Motor neuron (in vitro differentiated cells): ENCODE measurements at places on chromosomes 4 and X. TPM values are rescaled to one million over a fixed set of nuclear protein-coding genes. Genes with fewer than 3 reads are reported as not detected.
A peak's percentile ranks its signal among the peaks of the same experiment; 100 is the strongest.

The TMPRSS11F gene
- not detected in 2 replicates for total RNA-seq

GRCh38 chrX:96752781-96753180 is 68.1 kb downstream of the DIAPH2 start:
- ATAC-seq: no peak

- ATAC-seq: no peak
Measured at GRCh38 chr4:37584071-37584470, 102.1 kb downstream of the RELL1 start.

DNA sequence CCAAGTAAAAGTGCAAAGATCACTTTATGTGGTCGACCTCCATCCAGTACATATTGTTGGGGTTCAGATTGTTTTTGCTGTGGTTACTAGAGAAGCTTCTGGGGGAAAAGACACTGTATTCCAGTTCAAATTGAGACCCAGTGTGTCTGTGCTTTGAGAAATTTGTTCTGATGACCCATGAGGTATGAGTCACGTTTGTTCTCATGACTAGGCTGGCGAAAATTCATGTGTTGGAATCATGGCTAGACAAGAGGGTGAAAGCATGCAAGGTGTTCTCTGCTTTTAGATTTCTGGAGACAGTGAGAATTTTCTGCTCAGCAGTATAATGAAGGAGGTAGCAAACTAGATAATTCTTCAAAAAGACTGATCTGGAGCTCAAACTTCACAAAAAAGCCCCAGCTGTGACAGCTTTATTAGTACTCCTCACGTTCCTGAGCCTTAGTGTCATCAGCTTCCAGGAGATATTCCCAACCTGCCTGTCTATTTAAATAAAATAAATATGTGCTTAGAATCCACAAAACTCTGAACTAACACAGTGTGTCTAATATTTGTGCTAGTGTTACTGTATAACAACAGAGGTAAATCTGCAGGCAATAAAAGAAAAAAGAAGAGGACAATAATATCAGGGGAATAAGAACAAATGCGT is 24.4 kb upstream of the FAM47B start:
- no peak for ATAC-seq

DNA sequence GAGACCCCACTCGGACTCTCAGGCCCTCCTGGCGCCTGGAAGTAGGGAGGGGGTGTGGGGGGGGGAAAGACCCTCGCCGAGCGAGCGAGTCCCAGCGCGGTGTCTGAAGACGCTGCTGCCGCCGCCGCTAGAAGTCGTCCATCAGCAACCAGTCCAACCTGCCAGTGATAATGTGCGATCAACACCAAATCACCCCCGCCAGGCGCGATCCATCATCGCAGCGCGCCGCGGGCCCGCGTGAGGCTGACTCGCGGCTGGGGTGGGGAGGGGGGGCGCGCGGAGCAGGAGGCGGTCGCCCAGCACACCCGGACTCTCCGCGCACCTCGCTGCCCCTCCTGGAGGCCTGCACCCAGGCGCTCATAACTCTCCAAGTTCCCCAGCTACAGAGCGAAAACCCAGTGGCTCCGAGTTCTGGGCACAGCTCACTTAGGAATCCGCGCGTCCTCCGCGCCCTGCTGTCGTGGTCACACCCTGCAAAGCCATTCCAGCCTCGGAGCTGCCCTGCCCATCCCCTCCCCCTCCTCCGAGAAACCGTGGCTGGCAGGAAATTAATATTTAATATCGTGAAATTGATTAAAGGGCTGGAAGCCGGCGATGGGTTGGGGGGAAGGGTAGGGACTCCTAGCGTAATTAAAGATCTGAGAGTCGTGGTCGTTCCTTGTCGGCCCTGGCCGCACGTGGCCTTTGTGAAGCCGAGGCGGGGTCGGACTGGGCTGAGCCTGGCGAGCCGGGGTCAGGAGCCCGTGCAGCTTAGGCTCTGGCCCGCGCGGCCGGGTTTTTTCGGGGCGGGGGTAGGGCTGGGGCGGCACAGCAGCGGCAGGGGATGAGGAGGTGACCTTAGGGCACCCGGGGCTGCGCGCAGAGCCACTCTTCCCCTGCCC is 58.1 kb upstream of the BCOR start:
- no peak for ATAC-seq

The EDNRA gene
- 0.44 and 0.71 TPM in 2 replicates for total RNA-seq

The IL2 gene
- total RNA-seq: not detected in 2 replicates

The RAI2 gene
- total RNA-seq: 0.27 TPM in 1 of 2 replicates, not detected in the other

DNA sequence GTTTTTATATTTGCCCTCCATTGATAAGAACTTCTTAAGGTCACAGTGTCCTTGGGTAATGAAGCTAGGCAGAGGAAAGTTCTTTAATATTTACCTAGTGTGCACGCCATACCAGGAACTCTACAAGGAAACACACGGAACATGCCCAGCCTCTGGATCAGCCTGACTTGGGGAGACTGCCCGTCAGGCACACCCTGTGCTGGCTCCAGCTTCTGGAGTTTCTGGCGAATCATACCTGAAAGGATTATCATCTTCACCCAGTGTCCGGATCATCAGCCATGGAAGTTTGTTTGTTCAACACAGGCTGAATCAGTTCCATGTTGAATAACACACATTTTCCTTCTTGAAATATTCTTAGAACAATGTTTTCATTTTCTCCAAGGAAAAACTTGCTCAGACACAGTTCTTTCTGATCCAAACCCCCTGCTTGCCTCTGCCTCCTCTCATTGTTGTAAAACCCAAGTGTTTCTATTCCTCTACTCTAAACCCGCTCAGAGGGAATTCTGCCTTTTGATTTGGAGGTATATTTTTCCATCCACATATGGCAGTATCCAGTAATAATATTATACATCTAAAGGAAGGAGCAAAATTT is 176.7 kb downstream of the SHROOM3 start:
- ATAC-seq: no peak

DNA sequence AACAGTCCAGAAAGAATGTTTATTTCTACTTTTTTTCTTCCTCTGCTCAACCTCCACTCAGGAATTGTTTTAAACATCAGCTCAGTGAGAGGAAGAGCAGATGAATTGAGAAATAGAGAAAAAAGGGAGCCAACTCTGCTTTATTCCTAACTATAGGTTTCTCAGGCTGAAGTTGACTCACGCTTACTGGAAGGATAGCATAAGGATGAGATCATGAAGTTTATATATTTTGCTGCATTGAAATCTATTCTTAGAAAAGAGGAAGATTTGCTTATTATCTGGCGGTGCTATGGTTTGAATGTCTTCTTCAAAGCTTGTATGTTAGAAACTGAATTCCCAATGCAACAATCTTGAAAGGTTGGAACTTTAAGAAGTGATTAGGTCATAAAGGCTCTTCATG is 1673.4 kb upstream of the PCDH7 start:
- no peak for ATAC-seq

DNA sequence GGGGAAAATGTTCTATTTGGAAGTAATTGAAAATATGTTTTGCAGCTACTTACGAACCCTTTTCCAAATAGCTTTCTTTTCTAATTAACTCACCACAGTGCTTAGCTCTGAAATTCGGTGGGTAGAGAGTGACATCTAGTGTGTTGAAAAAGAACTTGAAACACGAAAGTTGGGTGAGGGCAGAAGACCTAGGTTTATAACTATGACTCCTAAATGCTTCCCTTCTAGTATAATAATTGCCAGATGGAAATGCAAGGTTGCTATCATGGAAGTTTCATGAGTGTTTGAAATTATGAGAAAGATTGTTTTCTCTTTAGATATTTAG is 77.3 kb upstream of the NOCT start:
- ATAC-seq: peak; percentile 84

- ATAC-seq: no peak
Measured at GRCh38 chr4:134537701-134538100, 336.1 kb upstream of the PABPC4L start.

DNA sequence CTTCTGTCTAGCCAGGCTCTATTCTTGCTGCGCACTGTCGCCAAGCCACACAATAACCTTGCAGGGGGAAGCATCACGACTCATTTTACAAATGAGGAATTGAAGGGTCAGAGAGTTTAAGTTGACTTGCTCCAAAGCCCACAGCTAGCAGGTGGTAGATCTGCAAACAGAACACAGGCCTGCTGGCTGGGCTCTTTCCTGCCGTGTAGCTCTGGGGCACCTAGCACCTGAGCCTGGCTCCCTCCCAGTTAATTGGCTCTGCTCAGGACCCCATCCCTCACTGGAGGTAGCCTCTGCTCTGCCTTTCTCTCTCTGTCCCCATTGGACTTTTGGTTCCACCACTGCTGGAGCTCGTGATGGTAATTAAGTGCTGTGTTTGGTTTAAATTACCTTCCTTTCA is 98.5 kb downstream of the NSUN7 start:
- peak; percentile 47 for ATAC-seq

DNA sequence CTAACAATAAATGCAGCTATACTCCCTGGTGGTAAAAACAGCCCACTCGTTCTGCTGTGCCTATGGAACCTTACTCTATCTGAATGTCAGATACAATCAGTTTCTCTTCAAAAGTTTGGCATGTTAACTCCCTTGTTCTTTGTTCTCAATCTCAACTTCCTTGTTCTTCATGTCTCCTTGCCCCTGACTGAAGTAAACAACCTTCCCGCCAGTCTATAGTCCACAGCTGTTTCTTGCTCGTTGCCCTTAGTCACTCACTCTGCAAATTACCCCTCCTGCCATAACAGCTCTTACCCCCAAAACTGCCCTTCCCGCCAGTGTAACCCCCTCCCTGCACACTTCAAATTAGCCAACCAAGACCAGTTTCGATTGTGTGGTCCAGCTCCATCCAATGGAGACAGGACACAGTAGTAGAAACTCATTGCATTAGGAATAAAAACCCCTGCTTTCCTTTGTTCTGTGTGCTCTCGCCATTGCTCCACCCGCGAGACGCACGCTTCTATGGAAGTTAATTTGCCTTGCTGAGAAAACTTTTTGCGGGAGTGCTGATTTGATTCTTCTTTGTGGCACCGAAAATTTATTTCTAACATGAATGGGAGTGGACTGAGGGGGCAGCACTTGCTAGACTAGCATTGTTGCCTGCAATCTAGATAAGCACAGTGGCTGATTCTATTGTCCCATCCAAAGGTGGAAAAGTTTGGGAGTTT is 7.1 kb upstream of the GPR82 start:
- no peak for ATAC-seq

GRCh38 chrX:100417681-100418080 is 7.6 kb upstream of the PCDH19 start:
- ATAC-seq: no peak

DNA sequence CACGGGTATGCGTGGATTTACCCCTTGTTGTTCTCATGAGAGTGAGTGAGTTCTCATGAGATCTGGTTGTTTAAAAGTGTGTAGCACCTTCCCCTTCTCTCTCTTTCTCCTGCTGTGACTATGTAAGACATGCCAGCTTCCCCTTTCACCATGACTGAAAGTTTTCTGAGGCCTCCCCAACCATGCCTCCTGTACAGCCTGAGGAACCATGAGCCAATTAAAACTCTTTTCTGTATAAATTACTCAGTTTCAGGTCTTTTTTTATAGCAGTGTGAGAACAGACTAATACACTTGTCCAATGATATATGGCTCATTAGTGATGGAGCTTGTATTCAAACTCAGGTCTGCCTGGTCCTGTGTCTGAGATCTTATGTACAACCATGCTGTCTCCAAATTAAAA is 28.5 kb upstream of the RTL3 start:
- no peak for ATAC-seq

- ATAC-seq: no peak
Measured at GRCh38 chrX:458631-459061, 71.9 kb upstream of the PPP2R3B start.

The TMEM150C gene
- 7.3 and 9.0 TPM in 2 replicates for total RNA-seq

The PCSK1N gene
- 30.3 and 64.3 TPM in 2 replicates for total RNA-seq

GRCh38 chr4:162921178-162921785 is 245.4 kb downstream of the NAF1 start:
- ATAC-seq: no peak

DNA sequence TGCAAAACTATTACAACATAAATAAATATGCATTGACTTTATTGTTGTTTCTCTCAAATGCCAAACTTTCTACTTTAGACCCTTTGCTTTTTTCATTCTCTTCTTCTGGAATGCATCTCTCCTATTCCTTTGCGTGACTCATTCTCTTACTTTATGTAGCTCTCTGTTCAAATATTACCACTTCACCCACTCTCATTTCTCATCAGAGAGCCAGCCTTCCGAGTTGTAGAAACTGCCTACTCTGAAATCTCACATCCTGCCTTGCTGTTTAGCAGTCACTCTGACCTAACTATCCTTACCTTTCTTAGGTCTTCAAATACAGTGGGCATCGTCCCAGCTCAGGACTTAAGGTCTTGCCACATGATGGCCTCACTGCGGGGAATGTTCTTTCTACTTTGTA is 143.5 kb downstream of the GALNTL6 start:
- no peak for ATAC-seq

DNA sequence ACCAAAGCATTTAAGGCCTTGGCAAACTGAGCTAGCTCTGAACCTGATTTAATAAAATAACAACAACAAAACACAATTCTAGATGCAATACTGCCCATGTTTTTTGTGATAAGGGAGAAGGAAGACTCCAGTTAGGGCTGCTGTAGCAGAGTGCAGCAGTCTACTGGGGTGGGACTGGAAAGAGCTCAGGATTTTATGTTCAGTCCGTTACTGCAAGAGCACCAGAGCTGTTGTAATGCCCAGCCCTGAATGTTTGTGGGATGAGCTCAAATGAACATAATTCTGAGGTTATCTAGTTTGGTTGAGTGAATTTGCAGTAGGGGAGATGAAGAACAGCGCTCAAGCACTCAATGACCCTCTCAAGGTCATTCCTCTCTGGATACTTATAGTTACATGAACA is 743.8 kb downstream of the FAT4 start:
- ATAC-seq: no peak

The GLRA2 gene
- 68.5 and 68.8 TPM in 2 replicates for total RNA-seq

The CENPE gene
- total RNA-seq: 2.2 and 2.6 TPM in 2 replicates

The NAP1L5 gene
- total RNA-seq: 42.1 and 43.9 TPM in 2 replicates

GRCh38 chrX:22963196-22963595 is 36.6 kb upstream of the DDX53 start:
- no peak for ATAC-seq

DNA sequence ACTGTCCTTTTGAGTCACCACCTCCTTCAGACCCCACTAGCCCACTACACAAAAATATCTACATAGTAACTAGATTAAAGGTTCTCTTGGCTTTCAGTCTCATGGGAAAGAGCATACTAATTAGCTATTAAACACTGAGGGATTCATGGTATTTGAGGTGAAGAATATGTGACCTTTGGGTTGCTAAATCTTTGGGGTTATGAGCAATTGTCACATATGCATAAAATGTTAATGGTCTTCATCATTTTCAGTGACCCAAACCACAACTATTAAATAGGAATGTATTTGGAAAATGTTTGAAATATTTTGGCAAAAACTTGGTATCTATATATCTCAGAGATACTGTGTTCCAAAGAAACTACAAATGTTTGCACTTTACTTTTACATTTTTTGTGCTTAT is 365.1 kb downstream of the MAGEB5 start:
- ATAC-seq: no peak

DNA sequence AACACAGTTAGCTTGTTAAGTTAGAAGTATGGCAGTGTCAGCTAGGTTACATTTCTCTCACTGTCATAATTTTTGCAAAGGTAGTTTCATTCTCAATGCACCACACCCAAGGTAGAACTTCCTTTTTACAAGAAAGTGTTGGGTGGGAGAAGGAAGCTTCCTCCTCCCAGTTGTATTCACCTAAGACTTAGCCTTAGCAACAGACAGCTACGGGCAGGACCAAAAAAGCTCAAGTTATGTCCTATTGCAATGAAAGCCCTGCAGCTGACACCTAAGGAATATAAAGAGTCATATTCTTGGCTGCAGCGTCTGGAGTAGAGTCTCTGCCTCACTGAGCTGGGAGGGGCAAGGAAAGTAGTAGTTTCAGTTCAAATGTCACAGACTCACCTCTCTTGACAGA is 25.1 kb upstream of the PRDM8 start:
- ATAC-seq: no peak

GRCh38 chrX:151871244-151871643 is 41.4 kb upstream of the MAGEA4 start:
- no peak for ATAC-seq
